ENCODE measurements at places on chromosomes 12 and 14. TPM values are rescaled to one million over a fixed set of nuclear protein-coding genes. Genes with fewer than 3 reads are reported as not detected.

Gene ZC2HC1C
- total RNA-seq = not detected

Gene COX8C
- not detected for total RNA-seq

Gene KLHL33
- 0.10 TPM for total RNA-seq

Gene SIX6
- total RNA-seq = not detected

Gene LDHB
- total RNA-seq = 571 TPM

All from mononuclear cell (primary cell).